Activated CD4-positive, alpha-beta T cell treated with anti-CD3 and anti-CD28 coated beads, Interleukin-2, amount 10 ng/mL, durations not matched to agents 7 days and 5 days (primary cell): ENCODE measurements at places on chromosomes 12 and 14. TPM values are rescaled to one million over a fixed set of nuclear protein-coding genes. Genes with fewer than 3 reads are reported as not detected.

ACVRL1 gene
- not detected for total RNA-seq

DNA sequence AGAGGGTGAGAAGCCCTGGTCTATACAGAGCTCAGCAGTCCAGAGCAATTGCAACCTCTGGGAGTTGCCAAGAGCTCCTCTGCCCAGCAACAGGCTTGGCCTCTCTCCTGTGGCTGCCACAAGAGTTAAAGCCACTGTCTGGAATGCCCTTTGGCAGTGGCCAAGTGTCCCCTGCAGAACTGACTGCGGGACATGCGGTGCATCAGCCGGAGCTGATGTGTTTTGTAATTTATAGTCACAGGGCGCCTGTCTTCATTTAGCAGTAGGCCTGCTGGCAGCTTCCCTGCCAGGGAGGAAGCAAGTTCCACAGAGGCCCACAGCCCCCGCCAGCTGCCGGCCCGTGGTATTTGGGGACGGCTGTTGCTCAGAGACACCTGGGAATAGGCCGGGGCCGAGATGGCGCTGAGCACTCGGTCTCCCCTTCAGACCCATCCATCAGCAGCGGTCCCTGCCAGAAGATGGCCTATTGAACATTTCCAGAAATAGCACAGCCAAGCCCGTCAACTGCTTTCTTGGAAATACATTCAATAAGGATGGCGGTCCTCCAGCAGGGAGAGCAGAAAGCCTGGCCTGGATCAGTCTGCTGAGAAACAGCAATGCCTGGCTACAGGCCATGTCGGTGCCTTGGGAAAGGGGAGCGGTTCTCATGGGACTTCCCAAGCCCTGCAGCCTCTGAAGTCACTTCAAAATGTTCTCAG, 217.4 kb downstream of the CRADD start:
- no peaks in the 10 kb centered on the region for H3K27me3 ChIP-seq
- H3K27ac ChIP-seq = no peak overlapping the region
- H3K36me3 ChIP-seq = peaks cover 4% of the 10 kb centered on the region
- H3K4me3 ChIP-seq = no peak overlapping the region

DNA sequence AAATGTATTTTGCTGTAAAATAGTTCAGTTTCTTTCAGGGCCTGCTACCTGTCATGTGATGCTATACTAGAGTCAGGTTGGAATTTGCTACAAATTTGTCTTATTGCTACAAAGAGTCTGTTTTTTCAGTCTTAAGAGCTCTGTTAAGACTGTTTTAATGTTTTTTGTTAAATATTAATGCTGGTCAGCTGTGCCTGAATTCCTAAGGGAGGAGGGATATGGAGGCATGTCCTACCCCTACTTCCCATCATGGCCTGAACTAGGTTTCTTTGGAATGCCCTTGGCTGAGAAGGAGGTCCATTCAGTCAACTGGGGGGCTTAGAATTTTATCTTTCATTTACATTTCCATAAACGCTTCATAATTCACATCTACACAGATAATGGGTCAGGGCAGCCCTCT, 30.0 kb downstream of the IQSEC3 start:
- H3K27me3 ChIP-seq = peaks cover 5% of the 10 kb centered on the region
- H3K36me3 ChIP-seq = no peaks in the 10 kb centered on the region
- no peaks in the 10 kb centered on the region for H3K4me1 ChIP-seq
- no peak overlapping the region for H3K27ac ChIP-seq
- H3K4me3 ChIP-seq = no peak overlapping the region

DNA sequence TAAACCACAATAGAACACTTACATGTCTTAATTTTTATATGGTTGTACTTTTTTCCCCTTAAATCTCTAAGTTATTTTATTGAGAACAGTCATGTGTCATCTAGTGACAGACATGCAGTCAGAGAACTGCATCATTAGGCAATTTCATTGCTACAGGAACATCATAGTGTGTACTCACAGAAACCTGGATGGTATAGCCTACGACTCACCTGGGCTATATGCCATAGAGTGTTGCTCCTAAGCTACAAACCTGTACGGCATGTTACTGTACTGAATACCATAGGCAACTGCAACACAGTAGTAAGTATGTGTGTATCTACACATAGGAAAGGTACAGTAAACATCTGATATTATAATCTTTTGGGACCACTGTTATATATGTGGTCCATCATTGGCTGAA, 557.6 kb downstream of the PRKD1 start:
- H3K4me1 ChIP-seq = no peaks in the 10 kb centered on the region
- no peak for DNase-seq
- no peaks in the 10 kb centered on the region for H3K27me3 ChIP-seq

DNA sequence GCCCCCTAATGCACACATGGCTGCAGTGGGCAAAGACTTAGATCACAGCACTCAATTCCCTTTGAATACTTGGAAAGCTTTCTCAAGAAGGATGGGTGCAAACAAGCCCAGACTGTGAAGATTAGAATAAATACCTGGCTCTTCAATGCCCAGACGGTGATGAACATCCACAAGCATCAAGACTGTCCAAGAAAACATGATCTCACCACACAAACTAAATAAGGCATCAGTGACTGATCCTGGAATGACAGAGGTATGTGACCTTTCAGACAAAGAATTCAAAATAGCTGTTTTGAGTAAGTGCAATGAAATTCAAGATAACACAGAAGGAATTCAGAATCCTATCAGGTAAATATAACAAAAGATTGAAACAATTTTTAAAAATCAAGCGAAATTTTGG, 43.8 kb upstream of the ZDHHC17 start:
- no peak overlapping the region for H3K27ac ChIP-seq
- H3K27me3 ChIP-seq = peaks cover 5% of the 10 kb centered on the region
- no peaks in the 10 kb centered on the region for H3K36me3 ChIP-seq
- no peaks in the 10 kb centered on the region for H3K4me1 ChIP-seq
- no peak for DNase-seq
- no peak overlapping the region for H3K4me3 ChIP-seq
